ENCODE measurements at places on chromosomes 3 and 15.
A peak's percentile ranks its signal among the peaks of the same experiment; 100 is the strongest.

DNA sequence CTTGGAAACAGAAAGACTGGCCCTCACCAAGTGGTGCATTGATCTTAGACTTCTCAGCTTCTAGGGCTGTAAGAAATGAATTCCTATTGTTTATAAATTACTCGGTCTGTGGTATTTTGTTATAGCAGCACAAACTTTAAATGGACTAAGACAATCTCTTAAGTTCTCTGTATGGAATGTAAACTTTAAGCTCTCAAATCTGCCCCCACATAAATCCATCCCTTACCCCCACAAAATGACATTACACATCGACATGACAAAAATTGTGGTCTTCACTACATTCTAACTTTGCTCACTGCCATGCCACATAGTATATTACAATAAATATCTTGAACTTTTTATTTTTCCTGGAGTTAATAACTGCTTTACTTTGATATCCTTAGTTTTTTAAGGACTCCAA lies 121.3 kb downstream of the MYLK start:
- no peak for DNase-seq

DNA sequence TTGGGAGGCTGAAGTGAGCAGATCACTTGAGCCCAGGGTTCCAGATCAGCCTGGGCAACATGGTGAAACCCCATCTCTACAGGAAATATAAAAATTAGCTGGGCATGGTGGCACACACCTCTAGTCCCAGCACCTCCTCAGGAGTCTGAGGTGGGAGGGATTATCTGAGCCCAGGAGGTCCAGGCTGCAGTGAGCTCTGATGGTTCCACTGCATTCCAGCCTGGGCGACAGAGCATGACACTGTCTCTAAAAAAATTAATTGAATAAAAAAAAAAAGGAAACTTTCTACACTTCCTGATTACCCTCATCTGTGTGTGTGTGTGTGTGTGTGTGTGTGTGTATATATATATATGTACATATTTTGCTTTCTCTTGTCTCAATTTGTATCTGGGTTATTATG lies 31.4 kb downstream of the DIPK2A start:
- no peak for DNase-seq

DNA sequence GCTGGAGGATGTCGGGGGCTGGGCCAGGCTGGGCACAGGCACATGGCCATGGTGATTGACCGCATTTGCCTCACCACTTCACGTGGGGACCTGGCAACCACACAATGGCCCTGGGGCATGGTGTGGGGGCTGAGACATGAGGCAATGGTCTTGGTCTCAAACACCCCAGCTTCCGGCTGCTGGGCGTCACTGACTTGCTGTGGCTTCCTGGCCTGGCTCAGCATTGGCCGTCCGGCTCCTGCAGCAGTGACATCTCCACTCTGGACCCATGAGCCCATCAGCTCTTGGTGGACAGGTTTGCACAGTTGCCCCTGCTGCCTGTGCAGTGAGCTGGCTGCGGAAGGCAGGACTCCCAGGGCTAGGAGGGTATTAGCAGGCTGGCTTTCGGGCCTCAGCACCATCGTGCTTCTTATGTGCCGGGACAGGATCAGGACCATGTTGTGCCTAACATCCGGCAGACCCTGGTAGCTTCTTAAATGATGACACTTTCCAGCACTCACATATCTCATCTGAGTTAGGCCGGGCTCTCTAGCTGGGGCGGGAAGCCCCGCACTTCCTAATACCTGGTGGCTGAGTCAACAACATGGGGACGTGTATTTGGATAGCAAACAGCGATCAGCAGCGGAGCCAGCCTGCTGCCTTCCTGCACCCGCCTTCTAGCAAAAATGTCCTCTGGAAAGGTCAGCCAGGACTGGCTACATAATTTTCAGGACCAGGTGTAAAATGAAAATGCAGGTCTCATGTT lies 34.1 kb downstream of the ZNF710 start:
- no peak for DNase-seq

- no peak for DNase-seq
Measured at GRCh38 chr3:89467898-89468363, 360.5 kb downstream of the EPHA3 start.

DNA sequence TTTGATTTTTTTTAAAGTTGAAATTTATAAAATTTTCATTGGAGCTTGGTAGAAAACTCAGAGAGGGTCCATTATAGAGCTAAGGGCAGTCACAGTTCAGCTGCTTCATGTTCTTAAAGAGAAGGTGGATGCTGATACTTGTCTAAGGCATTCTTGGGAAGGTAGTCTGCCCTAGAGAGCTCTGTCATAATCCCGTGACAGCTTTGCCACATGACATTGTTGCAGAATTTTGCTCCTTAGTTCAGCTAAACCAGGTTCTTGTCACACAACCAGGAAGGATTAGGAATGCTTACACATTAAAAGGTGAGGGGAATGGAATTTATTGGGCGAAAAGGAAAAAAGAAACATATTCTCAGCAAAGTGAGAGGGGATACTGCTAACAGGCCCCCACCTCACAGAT lies 130.9 kb downstream of the GMNC start:
- no peak for DNase-seq

- DNase-seq, result no peak
Measured at GRCh38 chr3:172279974-172280373, 168.3 kb downstream of the GHSR start.

DNA sequence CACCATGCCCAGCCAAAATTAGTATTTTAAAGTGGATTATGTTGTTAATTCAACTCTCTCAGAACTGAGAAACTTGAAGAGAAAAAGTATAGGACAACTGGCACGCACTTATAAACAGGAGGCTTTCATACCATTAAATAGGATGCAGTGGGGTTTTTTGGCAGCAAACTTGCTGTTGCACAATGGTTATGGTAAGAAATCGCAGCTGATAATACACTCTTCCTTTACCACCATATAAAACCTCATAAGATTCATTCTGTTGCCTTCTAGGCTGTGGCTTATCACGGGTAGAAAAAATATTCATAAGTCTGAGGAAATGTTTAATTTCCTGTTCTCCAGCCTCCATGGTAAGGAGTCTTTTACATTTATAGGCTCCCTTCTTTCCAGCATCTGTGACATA lies 95.3 kb downstream of the TMCO5A start:
- no peak for DNase-seq

- DNase-seq, result peak; percentile 50
Measured at GRCh38 chr3:124928333-124929202, 6.0 kb downstream of the MUC13 start.

GRCh38 chr15:70245932-70246622 lies 148.4 kb upstream of the TLE3 start:
- no peak for DNase-seq

DNA sequence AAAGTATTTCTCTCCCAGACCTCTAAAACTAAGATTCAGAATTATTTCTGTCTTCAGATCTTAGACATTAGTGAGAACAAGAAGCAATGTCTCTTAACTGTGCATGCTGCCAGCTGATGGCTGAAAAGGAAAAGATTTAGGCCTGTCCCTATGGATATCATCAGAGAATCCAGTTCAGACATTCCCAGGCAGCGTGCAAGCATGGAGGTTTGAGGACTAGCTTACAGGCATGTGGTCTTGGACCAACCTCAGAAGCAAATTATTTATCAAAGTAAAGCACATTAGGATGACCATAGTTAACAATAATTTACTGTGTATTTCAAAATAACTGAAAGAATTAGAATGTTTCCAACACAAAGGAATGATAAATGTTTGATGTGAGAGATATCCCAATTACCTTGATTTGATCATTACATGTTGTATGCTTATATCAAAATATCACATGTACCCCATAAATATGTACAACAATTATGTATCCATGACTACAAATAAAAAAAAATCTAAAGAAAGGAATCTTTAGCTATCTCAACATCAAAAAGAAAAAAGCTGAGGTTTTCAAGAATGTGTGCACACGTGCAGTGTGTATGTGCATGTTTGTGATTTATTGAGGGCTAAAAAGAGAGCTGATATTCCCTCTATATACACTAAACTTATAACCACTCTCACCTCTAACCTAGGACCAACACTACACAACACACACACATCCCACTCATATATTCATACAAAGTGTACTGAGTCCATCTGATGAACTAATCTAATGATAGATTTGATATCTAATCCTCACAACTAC lies 108.9 kb upstream of the THBS1 start:
- DNase-seq, result no peak

- DNase-seq, result no peak
Measured at GRCh38 chr3:45690336-45691035, 1.3 kb downstream of the SACM1L start.

DNA sequence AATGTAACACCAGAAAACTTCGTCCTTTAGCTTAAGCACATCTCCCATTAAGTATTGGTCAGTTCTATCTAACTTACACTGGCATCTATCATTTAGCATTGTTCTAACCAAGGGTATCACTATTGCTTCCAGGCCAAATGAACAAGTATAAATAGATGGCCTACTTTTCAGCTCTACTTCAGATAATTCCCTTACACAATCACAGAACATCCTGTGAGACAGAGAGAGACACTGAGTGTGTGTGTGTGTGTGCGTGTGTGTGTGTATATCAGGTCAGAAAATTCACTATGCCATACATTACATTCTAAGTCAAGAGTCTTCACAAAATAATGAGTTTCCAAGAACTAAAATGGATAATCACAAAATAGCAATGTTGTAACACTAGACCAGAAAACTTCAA lies 39.1 kb downstream of the SCAPER start:
- no peak for DNase-seq

GRCh38 chr3:151133917-151134450 lies 48.5 kb downstream of the MED12L start:
- DNase-seq, result no peak

GRCh38 chr3:12658593-12659058 lies 5.3 kb downstream of the RAF1 start:
- no peak for DNase-seq

GRCh38 chr3:117480972-117481371 lies 771.4 kb downstream of the TUSC7 start:
- no peak for DNase-seq

- DNase-seq, result no peak
Measured at GRCh38 chr15:97236140-97236539, 724.4 kb upstream of the ARRDC4 start.

- DNase-seq, result no peak
Measured at GRCh38 chr15:47820747-47821319, 103.5 kb downstream of the SEMA6D start.

GRCh38 chr15:48144889-48145288 lies 24.1 kb downstream of the SLC24A5 start:
- no peak for DNase-seq

GRCh38 chr3:133295199-133295901 lies 104.5 kb upstream of the BFSP2 start:
- DNase-seq, result no peak

DNA sequence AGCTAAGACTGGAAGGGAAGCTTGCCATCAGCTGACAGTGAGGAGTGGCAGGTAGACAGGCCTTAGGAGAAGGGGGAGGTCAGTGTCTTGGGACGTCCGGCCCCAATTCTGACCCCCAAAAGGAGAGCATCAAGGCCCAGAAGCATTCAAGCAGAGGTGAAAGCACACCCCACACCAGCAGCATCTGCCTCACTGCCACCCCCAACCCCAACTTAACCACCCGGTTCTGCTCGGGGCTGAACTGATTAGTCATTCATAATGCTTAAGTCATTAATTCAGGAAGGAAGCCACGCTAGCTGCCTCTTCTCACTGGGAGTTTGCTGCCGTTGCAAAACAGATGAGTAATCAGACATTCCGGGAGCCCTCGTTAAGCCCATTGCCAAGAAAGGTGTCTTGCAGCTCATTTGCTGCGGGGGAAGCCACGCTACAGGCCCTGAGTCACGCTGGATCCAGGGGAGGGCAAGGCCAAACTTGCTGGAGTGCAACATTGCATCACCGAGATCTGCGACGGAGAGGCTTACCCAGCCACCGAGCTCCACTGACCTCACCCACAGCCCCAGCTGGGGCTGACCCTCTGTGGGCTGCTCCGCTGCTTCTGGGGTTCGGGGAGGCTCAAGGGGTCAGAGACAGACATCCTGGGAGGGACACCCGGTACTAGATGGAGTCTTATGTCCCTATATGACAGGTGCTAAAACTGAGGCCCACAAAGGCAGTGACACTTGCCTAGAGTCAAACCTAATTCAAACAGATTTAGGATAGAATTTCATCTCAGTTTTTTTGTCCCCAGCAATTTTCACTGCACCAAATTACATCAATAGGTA lies 46.4 kb upstream of the HES1 start:
- no peak for DNase-seq

DNA sequence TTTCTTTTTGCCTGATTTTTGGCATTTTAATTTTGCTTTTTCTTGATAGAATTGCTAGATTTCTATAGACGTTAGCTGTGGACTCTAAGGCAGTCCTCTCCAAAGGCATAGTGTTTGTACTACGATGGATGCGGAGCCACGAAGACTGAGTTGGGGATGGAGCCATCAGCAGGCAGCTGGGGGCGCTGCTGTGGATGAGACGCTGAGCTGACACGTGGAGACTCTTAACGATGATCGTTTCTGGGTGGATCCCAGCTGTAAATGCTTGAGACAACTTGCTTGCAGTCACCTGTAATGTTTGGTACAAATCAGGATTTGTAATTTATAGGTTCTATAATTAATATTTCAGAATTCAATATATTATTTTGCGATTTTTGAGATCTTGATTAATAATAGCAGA lies 13.3 kb upstream of the PPP1R2 start:
- no peak for DNase-seq

DNA sequence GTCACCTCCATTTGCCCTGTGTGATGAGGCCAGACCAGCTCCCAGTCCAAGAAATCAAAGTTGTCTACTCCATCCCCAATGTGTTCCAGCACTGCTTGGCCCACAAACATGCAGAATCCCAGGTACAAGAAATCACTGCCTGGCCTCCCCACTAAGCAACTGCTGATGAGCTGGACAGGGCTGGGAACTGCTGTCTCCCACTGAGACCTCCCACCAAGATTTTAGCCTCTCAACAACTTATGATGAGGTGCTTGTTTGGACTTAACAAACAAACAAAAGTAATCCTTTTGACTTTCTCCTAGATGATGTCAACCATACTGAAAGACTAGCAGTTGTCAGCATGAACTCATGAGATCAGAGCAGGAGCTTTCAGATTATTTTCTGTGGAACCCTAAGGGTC lies 260.1 kb upstream of the UBE2E2 start:
- no peak for DNase-seq

DNA sequence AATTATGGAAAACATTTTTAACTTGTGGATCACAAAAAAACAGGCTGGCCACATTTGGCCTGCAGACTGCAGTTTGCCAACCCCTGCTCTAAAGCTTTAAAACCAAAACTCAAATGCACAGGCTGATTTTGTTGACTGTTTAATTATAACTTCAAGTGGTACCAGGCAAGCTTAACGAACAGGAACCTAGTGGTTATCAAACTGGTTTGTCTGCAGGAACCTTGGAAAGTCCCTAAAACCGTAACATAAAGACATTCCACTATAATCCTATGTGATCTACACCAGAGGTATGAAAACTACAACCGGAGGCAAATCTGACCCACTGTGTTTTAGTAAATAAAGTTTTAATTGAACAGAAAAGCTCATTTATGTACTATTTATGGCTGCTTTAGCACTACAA lies 52.4 kb downstream of the TBL1XR1 start:
- DNase-seq, result no peak

- DNase-seq, result peak; percentile 5
Measured at GRCh38 chr15:31486506-31486905, 159.9 kb downstream of the KLF13 start.
